Lung microvascular endothelial cell (primary cell): ENCODE measurements at places on chromosomes 13 and 19.

DNA sequence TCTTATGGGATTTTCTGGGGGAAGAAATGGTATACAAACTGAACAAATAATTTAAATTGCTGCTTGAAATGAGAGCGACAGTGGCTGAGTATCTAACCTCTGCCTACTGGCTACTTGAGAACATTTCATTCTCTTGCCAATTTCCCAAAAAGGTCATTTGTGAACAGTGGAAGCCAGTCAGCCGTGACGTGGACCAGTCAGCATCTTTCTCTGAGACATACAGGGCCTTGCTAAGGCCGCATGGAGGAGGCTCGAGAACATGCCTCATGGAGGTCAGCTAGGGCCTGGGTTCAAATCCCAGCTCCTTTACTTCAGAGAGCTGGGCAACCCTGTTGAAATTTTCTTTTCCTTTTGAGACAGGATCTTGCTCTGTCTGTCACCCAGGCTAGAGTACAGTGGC, 20.3 kb downstream of the ZC3H4 start:
- no peak for DNase-seq

GRCh38 chr13:113109151-113110047, 3.8 kb downstream of the F7 start:
- DNase-seq, result no peak

GRCh38 chr13:113489549-113490495, 689 bp downstream of the DCUN1D2 start:
- DNase-seq, result peak; percentile 51

GRCh38 chr19:46744005-46744691, 1.7 kb upstream of the FKRP start:
- no peak for DNase-seq

- DNase-seq, result no peak
Observed at GRCh38 chr13:35514801-35515502, 38.5 kb upstream of the MAB21L1 start.

- no peak for DNase-seq
Observed at GRCh38 chr13:32125221-32125689, 93.7 kb downstream of the FRY start.

GRCh38 chr19:8571006-8571411, 6.2 kb downstream of the MYO1F start:
- DNase-seq, result no peak

GRCh38 chr13:46571909-46572595, 19.1 kb downstream of the LRCH1 start:
- no peak for DNase-seq

DNA sequence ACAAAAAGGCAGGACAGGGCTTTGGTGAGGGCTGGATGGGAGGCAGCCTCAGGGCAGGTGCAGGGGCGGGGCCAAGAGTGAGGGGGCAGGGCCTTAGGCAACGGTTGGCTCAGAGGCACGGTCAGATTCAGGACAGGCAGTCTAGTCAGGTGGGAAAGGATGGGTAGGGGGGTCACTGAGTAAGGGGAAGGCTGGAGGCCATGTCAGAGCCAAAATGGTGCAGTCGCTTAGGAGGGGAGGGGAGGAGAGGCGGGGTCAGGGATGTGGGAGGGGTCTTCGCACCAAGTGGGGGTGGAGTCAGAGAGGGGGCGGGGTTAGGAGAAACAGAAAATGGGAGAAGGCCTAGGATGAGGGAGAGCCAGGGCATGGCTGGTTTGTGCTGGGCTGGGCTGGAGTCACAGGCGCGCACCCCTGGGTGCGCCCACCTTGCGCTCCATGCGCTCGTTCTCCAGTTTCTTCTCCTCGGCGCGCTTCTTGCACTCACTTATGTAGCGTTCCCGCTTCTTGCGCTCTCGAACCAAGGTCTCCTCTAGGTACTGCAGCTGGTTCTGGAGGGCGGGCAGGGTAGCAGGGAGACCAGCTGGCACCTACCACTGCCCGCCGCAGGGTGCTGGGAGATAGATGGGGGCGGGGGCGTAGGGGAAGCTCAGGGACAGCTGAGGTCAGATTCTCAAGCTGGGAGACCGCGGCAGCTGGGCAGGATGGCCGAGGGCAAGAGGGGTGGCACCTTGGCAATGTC, 6.8 kb upstream of the RGL3 start:
- DNase-seq, result no peak

DNA sequence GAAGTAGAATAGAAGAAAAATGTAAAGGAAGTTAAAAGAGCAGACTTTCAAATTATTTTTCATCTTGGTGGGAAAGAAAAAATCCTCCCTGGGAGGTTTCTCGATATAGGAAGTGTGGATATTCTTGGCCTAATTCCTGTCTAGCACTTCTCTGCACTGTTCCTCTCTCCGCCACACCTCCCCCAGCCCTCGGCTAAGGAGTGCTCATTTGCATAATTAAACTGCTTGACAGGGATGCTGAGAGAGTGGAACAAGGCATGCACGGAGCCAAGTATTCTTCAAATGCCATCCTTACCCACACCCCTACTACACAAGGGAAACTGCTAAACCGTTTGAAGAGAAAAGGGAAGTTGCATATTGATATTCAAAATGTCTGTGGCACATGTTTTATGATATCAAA, 511.0 kb upstream of the HTR2A start:
- DNase-seq, result no peak

DNA sequence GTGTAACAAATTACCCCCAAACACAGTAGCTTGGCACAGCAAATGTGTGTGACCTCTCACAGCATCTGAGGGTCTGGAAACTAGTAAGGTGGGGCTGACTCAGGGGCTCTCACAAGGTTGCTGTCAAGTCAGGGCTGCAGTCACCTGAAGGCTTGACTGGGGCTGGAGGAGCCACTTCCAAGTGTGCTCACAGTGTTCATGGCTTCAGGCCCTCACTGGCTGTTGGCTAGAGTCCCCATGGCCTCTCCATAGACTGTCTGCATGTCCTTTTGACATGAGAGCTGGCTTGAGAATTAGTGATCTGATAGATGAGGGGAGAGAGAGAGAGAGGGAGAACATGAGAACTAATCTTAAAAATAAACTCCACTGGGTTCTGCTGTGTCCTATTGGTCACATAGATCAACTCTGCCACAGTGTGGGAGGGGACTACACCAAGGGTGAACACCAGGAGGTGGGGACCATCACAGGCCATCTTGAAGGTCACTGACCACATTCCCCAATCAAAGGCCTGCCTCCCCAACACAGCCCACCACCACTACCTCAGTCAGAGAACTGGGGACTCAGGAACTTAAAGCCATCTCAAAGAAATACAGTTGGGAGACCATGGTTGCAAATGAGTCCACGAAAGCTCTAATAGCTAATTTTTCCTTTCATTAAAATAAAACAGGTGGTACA, 38.2 kb upstream of the KATNAL1 start:
- no peak for DNase-seq

DNA sequence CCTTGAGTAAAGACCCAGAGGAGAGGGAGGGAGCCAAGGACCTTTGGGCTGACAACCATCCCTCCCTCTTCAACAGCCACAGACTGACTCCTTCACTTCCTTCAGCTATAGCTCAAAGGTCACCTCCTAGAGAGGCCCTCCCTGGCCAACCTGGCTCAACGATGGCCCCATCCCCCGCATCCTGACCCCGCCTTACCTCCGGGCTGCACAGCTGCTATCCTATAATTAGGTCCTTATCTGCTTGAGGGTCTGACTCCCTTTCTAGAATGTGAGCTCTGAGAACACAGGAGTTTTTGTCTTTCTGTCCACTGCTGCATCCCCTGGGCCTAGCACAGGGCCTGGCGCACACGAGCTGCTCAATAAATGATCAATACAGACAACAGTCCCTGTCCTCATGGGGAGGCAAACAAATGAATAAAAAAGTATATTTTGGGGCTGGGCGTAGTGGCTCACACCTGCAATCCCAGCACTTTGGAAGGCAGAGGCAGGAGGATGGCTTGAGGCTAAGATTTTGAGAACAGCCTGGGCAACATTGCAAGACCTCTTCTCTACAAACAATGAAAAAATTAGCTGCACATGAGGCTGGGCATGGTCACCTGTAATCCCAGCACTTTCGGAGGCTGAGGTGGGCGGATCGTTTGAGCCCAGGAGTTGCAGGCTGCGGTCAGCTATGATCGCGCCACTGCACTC, 6.6 kb upstream of the LGALS4 start:
- DNase-seq, result no peak

GRCh38 chr13:34765446-34766180, 176.5 kb upstream of the NBEA start:
- no peak for DNase-seq

DNA sequence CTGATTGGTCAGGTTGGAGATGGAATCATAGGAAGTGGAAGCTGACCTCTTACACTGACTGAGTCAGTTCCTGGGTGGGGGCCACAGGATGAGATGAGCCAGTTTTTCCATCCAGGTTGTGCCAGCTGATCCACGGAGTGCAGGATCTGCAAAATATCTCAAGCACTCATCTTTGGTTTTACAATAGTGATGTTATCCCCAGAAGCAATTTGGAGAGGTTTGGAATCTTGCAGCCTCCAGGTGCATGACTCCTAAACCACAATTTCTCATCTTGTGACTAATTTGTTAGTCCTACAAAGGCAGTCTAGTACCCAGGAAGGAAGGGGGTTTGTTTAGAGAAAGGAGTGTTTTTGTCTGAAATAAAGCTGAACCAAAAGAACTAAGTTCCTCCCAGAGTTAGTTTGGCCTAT, 212.8 kb downstream of the SLITRK6 start:
- DNase-seq, result no peak

DNA sequence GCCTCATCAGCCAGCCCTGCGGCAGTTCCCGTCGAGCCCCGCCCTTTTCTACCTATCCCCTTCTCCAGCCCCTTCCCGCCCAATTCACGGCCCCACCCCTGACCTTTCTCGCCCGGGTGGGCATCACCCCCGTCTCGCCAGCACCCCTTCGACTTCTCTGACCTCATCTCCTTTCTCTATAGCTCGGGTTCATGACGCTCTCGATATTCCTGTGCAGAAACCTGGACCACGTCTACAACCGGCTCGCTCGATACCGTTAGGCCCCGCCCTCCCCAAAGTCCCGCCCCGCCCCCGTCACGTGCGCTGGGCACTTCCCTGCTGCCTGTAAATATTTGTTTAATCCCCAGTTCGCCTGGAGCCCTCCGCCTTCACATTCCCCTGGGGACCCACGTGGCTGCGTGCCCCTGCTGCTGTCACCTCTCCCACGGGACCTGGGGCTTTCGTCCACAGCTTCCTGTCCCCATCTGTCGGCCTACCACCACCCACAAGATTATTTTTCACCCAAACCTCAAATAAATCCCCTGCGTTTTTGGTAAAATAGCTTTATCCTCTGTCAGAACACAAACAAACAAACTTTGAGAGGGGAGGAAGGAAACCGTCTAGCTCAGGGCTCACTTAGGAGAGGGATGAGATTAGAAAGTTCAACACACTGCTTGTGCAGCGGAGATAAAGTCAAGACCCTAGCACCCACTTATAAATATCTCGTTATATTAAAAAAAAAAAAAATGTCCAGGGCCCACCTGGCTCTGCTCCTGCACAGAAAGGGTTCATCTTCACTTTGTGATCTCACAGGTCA, 5.1 kb downstream of the CD37 start:
- DNase-seq, result peak; percentile 35

- no peak for DNase-seq
Observed at GRCh38 chr13:69866555-69866954, 241.1 kb upstream of the ATXN8OS start.

GRCh38 chr13:97221466-97221865, 667 bp upstream of the MBNL2 start:
- no peak for DNase-seq

DNA sequence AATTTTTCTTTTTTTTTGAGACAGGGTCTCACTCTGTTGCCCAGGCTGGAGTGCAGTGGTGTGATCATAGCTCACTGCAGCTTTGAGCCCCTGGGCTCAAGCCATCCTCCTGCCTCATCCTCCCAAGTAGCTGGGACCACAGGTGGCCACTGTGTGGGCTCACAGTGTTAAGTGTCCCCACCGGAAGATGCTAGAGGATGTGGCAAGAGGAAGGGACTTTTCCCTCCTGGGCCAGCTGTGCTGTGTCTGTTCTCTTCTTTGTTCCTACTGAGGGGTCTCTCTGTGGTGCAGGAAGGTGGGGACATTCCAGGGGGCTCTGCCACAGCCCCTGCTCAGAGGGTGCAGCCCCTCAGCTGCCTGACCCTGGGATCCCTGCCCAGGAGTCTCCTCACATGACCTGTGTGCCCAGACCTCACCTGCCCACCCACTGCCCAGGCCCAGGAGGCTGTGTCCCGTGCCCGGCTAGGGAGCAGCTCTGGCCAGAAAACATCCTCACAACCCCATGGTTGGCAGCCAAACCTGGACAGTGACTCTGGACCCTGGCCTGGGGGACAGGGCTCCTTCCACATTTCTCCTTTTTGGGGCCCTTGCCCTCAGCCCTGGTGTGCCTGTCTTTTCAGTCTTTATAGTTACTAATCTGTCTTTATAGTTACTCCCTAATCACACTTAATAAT, 14.4 kb upstream of the ANKRD10 start:
- DNase-seq, result no peak

DNA sequence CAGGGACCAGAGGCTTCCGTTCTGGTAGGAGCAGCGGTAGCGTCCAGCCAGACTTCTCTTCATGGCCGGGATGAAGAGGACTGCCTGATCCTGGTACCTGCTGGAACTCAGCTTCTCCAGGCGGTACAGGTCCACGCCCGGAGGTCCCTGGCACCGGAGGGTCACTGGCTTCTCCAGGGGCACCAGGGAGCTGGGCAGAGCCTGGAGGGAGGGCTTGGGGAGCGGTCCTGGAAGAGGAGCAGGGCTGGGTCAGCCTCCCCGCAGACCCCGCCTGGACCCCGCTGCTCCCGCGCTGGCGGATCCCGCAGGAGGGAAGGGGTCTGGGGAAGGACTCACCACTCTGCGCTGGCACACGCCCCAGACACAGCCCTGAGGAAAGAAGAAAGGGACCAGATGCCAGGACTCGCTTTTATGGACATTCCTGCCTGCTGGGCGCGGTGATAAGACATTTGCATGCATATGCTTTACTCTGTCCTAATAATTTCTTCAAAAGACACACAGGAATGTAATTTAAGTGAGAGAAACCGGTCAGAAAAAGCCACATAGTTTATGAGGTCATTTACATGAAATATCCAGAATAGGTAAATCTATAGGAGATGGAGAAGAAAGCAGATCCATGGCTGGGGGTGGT, 5.8 kb downstream of the GP6 start:
- DNase-seq, result no peak

DNA sequence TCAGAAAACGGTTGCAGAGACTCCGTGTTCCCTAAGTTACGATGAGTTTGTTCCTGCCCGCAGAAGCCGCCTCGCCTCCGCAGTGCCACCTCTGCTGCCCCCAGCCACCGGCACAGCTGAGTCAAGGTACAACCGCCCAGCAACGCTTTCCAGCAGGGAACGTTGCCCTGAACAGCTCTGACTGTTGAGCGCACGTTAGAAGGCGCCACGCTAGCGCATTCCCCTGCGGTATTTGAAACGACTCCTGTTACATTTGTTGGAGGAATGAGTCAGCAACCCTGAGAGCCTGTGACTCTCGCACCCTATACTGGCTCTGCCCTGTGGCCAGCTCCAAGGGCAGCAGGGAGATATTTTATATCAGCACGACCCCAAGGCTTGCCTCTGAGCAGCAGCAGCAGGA, 302.8 kb downstream of the TEX29 start:
- no peak for DNase-seq
